ENCODE measurements at places on chromosomes 2 and 18. TPM values are rescaled to one million over a fixed set of nuclear protein-coding genes. Genes with fewer than 3 reads are reported as not detected.
A peak's percentile ranks its signal among the peaks of the same experiment; 100 is the strongest.

The REG3G gene
- not detected for total RNA-seq

The MAP2 gene
- 1.2 TPM for total RNA-seq

The ADCY3 gene
- 9.9 TPM for total RNA-seq

DNA sequence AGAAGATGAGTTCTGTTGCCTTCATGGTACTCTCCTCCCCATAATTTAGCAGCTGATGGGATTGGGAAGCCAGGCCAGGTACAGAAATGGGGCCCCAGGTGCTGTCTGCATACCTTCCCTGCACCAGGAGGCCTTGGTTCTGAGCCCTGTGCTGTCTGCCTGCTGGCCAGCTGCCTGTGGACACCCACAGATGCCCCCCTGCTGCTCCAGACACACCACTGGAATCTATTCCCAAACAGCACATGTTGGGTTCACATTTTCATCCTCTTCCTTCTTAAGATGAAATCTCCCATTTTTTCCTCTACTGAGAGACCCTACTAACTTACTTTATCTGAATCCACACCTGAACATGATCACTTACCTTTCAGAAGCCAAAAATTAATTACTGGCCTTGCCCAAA, 152.0 kb upstream of the CCDC68 start:
- DNase-seq: no peak

DNA sequence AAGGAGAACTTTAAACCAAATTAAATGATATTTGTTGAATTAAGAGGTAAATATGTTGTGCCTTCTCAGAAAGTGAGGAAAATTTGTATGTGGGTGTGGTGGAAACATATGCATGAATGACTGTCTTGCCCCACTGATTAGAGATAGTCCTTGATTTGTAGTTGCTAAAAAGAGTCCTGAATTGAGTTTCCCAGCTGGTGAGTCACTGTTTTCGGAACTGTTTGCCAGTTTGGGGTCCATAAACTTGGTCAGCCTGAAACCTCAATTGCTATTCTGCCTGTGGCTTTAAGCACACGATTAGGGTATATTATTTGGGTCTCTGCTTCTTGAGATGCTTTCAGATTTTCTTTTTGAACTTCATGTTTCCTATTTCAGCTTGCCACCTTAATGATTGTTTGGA, 53.3 kb downstream of the PIKFYVE start:
- peak; percentile 8 for DNase-seq

DNA sequence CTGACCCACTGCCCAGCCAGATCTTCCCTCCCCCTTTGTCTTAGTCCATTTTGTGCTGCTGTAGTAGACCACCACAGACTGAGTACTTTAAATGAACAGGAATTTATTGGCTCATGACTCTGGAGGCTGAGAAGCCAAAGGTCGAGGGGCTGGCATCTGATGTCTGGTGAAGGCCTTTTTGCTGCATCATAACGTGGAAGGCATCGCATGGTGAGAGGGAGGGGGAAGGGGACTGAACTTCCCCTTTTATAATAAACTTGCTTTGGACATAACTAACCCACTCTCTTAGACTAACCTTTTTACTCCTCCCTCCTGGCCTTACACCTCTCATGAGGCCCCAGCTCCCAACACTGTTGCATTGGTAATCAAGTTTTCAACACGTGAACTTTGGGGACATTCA, 83.8 kb downstream of the MAP4K4 start:
- DNase-seq: no peak

GRCh38 chr18:55076643-55077218, 117.5 kb upstream of the CCDC68 start:
- no peak for DNase-seq

GRCh38 chr2:200750323-200750910, 61.3 kb upstream of the BZW1 start:
- no peak for DNase-seq

- peak; percentile 44 for DNase-seq
Measured at GRCh38 chr2:115165529-115166109, 723.2 kb downstream of the DPP10 start.

- DNase-seq: no peak
Measured at GRCh38 chr2:60880643-60881046, 729 bp upstream of the REL start.

Measured in cardiac muscle cell (in vitro differentiated cells and primary cell).